ENCODE measurements at places on chromosomes 1 and 21.

- no peak for DNase-seq
Observed at GRCh38 chr1:58650141-58650540, 49.7 kb downstream of the MYSM1 start.

GRCh38 chr1:88976235-88976634, 16.2 kb downstream of the KYAT3 start:
- DNase-seq, result no peak

- no peak for DNase-seq
Observed at GRCh38 chr1:76303340-76303717, 228.8 kb downstream of the ST6GALNAC3 start.

DNA sequence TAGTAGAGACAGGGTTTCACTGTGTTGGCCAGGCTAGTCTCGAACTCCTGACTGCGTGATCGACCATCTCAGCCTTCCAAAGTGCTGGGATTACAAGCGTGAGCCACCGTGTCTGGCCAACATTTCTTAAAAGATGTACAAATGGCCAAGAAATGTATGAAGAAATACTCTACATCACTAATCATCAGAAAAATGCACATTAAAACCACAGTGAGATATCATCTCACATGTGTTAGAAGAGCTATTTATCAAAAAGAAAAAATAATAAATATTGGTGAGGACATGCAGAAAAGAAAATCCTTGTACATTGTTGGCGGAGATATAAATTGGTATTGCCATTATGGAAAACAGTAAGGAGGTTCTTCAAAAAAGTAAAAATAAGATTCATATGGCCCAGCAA, 33.6 kb upstream of the TNFSF18 start:
- no peak for DNase-seq

DNA sequence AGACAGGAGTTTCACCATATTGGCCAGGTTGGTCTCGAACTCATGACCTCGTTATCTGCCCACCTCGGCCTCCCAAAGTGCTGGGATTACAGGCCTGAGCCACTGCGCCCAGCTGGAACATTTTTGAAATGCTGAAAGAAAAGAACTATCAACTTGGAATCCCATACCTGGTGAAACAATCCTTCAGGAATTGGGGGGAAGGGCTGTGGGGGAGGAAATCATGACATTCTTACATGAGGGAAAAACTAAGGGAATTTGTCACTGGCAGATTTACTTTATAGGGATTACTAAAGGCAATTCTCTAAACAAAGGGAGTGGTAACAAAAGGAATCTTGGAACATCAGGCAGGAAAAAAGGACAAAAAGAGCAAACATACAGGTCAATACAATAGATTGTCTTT, 25.8 kb downstream of the NDUFS5 start:
- DNase-seq, result no peak

- no peak for DNase-seq
Observed at GRCh38 chr1:231806623-231807495, 180.3 kb downstream of the DISC1 start.

DNA sequence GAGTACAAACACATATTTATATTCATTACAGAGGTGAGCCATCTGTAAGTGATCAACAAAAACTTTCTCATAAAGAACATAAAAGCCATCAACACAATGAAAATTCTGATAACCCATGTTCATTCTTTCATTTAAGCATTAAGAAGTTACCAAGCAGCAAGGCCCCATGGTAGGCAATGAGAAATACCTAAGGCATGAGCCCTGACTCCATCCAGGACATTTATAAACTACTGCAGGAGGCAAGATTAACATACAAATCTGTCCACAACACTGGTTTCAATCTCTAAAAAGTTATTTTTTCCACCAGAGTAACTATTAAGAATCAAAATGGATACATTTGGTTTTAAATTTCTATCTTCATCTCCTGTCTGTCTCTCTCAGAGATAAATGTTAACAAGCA, 76.1 kb downstream of the SIPA1L2 start:
- no peak for DNase-seq

DNA sequence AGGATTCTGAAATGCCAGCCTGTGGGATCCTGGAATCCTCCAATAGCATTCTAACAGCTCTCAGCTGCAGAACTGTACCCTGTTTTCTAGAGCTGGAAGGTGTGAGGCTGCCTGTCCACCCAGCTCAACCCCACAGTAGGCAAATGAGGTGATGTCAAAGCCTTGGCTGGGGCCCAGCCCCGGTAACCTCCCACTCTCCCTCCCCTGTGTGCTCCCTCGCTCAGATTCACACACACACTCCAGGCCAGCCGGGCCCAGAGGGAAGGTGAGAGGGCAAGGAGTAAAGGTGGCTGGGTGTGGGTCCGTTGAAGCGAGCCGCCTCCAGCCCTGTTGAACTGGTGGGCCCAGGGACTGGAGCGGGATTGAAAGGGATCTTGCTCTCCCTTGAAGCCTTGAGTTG, at the start of gene BSND:
Gene BSND, plus strand, starts transcription at position 257 of the 400 bp plus-strand sequence. CDS start 254 bp downstream, outside the sequence.
- DNase-seq, result no peak

GRCh38 chr21:39051588-39051949, 131.7 kb downstream of the PSMG1 start:
- DNase-seq, result no peak

GRCh38 chr21:42580793-42581321, 67.2 kb downstream of the SLC37A1 start:
- no peak for DNase-seq

GRCh38 chr1:39154553-39155421, 49.7 kb upstream of the MACF1 start:
- DNase-seq, result no peak

GRCh38 chr1:100543640-100544039, 5.7 kb downstream of the GPR88 start:
- no peak for DNase-seq

DNA sequence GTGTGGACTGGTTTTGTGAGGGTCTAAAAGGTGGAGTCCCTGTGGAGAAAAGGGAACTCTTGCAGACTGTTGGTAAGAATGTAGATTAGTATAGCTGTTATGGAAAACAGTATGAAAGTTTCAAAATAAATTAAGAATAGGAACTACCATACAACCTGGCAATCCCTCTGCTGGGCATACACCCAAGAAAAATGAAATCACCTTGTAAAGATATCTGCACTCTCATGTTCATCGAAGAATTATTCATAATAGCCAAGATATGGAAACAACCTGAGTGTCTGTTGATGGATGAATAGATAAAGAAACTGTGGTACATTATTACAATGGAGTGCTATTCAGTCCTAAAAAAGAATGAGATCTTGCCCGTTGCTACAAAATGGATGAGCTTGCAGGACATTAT, 109.6 kb downstream of the TBX19 start:
- no peak for DNase-seq

DNA sequence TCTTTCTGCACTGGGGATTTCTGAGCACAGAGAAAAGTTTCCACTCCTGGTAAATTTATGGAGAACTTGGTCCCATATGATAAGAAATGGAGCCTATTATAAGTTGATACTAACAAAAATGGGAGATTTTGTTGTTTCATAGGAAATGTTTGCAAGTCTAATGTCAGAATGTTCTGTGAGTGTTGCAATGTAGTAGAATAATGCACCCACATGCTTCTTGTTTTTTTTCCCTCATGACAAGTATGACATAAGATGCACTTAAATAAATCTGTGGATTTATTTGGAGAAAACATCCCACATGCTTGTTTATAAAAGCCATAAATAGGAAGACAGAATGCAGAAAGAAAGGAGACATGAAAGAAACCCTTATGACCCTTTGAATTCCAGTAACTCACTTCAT, 50.8 kb upstream of the KCNJ6 start:
- no peak for DNase-seq

- no peak for DNase-seq
Observed at GRCh38 chr21:17088500-17088899, 424.3 kb upstream of the CXADR start.

DNA sequence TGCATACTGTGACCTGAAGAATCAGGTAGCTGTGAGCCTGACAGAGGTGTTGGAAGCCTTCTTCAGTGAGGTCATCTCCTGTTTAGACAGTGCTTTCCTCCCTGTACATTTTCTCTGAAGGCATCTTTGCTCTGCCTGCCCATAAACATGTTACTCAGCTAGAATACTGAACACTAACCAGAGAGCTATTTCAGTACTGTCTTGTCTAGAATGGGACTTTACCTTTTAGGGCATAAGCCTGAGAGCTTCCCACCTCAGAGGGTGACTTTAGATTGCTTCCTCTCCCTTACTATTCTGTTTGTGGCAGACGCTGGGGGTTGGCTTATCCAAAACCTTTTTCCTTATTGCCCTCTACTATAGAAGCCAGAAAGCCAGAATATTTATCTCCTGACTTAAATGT, 23.3 kb upstream of the ZNF326 start:
- DNase-seq, result no peak

- no peak for DNase-seq
Observed at GRCh38 chr21:46098303-46099141, 610 bp downstream of the COL6A2 start.

GRCh38 chr1:53469373-53469772, 10.2 kb downstream of the DMRTB1 start:
- DNase-seq, result no peak

DNA sequence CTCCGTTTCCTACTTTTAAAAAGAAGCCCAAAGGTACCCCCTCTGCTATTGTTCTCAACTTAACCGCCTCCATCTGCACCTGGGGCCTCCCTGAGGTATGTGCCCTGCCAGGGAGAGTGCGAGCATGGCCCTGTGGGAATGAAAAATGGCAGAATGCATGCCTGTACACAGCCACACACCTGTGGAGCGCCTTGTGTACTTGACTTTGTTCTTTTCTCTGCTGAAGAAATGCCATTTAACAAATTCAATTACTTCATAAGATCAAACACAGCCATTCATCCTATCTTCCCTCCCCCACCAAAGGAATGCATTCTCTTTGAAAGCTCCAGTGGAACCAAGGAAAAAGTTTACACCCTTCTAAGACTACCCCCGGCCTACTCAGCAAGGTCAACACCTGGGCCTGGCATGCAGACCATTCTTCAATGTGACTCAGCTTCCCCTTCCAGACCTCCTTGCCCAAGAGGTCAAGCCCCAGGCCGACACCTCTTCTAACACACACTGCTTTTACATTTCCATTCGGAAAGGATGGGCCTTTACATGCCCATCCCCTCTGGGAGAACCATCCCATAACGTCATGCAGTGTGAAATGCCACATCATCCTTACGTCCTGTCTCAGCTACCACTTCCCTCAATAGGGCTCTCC, 123.7 kb downstream of the SMYD2 start:
- no peak for DNase-seq

- DNase-seq, result no peak
Observed at GRCh38 chr1:111497592-111497991, 5.8 kb downstream of the ADORA3 start.

- peak; percentile 6 for DNase-seq
Observed at GRCh38 chr1:107139833-107140702, 771 bp upstream of the NTNG1 start.

DNA sequence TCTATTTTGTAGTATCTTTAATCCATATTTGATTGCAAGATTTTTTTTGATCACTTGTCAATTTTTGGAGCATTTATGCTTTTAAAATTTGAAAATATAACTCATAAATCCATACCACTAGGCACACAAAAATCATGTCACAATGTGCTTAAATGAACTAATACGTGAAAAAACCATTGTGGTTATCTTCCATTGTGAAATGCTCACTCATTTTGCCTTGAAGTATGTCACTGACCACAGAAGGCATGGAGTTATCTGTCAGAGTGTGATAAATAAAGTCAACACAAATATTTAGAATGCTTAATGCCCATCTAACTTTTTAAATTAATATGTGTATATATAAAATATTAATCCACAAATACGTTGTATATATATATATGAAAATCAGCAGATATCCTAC, 347.2 kb downstream of the PTPRC start:
- no peak for DNase-seq

DNA sequence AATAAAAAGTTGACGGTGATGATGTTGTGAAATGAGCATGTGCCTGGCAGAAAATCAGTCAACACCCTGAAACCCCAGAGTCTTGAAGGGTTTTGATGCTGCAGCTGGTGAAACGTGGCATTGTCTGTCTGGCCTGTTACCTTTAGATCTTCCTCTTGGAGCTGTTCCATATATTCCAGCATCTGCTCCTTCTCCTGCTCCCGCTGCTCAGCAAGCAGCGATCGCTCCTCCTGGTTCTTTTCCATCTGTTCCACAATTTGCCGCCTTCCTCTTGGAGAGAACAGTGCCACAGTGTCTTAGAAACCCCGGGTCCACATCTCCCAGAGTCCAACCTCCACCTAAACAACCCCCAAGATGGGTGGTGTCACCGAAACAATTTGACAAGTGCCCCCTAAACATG, 15.7 kb downstream of the CFAP45 start:
- no peak for DNase-seq

DNA sequence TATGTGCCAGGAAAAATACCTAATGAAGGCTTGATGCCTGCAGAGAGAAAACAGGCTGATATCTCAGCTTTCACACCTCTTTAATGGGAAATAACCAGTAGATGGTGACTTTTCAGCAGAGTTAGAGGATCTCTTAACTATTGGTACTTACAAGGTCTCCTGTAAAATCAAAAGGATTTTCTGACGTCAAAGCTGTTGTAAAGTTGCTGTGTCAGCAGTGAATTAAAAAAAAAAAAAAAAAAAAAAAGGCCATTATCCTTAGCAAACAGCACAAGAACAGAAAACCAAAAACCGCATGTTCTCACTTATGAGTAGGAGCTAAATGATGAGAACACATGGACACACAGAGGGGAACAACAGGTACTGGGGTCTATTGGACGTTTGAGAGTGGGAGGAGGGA, 349.1 kb downstream of the AMY1C start:
- DNase-seq, result no peak

GRCh38 chr1:23167353-23168078, 1.1 kb downstream of the LUZP1 start:
- DNase-seq, result peak; percentile 18

DNA sequence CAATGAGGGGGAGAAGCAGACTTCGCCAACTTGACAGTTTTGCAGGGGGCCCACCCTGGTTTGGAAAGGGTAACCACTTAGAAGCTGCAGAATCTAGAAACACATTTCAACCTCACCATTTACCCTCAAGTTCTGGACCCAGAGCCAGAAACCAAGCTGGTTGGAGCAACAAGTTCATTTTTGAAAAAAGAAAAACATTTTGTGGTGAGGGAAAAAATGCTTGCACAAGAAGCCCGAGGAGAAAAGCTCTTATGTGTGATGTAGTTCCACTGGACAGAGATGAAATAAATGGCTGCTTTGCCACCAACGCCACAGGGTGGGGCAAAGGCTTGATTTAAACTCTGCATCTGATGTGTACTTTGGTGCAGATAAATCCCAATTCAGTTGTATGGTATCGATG, 10.6 kb upstream of the NGF start:
- DNase-seq, result no peak

- no peak for DNase-seq
Observed at GRCh38 chr1:4512636-4513035, 141.8 kb upstream of the AJAP1 start.

GRCh38 chr1:31976401-31976800, 37.3 kb upstream of the KHDRBS1 start:
- no peak for DNase-seq
